Smooth muscle cell of the coronary artery (primary cell): ENCODE measurements at places on chromosomes 4 and X. TPM values are rescaled to one million over a fixed set of nuclear protein-coding genes. Genes with fewer than 3 reads are reported as not detected.

Gene GAGE12H
- total RNA-seq, result not detected in 2 replicates

Gene MMGT1
- 2.2 and 5.0 TPM in 2 replicates for total RNA-seq

Gene PABPC4L
- 0.23 and 1.6 TPM in 2 replicates for total RNA-seq

Gene CACNA1F
- not detected in 2 replicates for total RNA-seq

Gene EVC2
- total RNA-seq, result 10.7 and 23.6 TPM in 2 replicates

Gene CT55
- total RNA-seq, result not detected in 2 replicates

Gene PWWP3B
- total RNA-seq, result under 0.01 and 0.12 TPM in 2 replicates
